Stimulated activated CD8-positive, alpha-beta memory T cell treated with anti-CD3 and anti-CD28 coated beads, Interleukin-7, amount 100 ng/mL, for 1 hour (primary cell): ENCODE measurements at places on chromosomes 7 and 10.

GRCh38 chr10:48844616-48845015, 95.0 kb downstream of the LRRC18 start:
- no peak for DNase-seq

DNA sequence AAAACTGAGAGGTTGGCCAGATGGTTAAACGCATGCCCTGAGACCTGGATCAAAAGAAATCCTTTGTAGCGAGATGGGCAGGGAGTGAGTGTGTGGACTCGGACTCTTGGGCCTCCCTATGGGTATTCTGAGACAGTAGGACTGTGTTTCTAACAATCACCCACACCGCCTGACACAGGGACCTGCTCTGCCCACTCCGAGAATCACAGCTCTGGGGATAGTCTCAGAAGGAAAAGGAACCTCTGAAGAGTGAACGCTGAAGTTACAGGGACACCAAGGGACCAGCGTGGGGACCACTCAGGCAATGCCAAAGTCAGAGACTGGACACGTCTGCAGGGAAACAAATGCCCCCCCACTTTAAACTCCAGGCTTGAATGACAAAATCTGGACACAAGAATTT, 242.1 kb upstream of the TCERG1L start:
- no peak for DNase-seq

GRCh38 chr7:85343484-85343883, 156.6 kb upstream of the SEMA3D start:
- DNase-seq = no peak

GRCh38 chr7:134165252-134165651, 38.1 kb downstream of the LRGUK start:
- DNase-seq = no peak

- DNase-seq = no peak
Measured at GRCh38 chr7:96143495-96144259, 178.2 kb downstream of the SLC25A13 start.

GRCh38 chr7:122709930-122710646, 7.4 kb upstream of the RNF148 start:
- DNase-seq = no peak

DNA sequence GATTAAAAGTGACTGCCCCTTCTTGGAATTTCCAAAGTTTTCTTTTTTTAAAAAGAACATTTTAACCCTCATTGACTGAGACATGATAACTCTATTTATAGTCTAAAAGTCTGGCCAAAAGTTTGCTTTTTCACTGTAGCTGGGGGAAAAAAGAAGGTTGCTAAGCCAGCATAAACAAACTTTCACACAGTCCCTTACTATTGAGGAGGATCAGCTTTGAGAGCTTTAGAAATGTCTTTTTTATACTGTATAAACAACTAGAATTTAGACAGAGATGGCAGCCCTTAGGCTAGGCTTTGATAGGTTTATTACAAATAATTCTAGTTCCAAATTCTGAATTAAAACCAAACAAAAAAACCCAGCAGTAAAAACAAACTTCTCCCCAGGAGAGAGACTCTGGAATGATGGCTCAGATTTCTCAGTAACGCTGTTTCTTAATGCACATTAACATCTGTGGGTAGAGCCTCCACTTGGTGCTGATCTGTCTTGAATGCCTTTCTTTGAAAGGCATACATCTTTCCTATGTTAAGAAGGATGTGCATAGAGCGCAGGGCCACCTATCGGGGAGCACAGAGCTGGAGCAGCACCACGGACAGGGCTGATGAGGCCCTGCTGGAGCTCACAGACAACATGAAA, 100.9 kb upstream of the PDLIM1 start:
- DNase-seq = no peak

GRCh38 chr7:54995166-54995565, 23.7 kb upstream of the EGFR start:
- DNase-seq = no peak

- no peak for DNase-seq
Measured at GRCh38 chr7:110801502-110801901, 289.4 kb upstream of the LRRN3 start.

- DNase-seq = no peak
Measured at GRCh38 chr7:52956379-52956915, 79.0 kb upstream of the POM121L12 start.

GRCh38 chr7:20201380-20201779, 15.8 kb downstream of the MACC1 start:
- no peak for DNase-seq

GRCh38 chr10:107546986-107547385, 382.5 kb upstream of the SORCS1 start:
- no peak for DNase-seq

DNA sequence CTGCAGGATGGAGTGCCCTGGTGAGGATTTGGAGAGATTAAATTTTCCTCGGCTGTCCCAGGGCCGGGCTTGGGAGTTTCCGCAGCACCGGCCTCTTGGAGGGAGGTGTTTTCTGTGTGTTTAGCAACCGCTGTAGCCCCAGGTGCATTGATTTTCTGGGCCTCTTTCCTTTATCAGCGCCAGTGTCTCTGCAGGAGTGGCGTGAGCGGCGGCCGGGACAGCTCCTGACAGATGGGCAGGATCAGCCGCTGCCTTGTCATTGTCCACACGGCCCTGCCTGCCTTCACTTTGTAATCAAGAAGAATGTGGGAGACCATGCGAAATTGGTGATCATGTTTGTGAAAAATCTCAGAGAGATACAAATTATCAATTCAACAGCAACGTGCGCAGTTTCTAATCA, 32.4 kb downstream of the NKX6-2 start:
- DNase-seq = no peak

- DNase-seq = no peak
Measured at GRCh38 chr10:23656735-23657134, 217.9 kb downstream of the OTUD1 start.

DNA sequence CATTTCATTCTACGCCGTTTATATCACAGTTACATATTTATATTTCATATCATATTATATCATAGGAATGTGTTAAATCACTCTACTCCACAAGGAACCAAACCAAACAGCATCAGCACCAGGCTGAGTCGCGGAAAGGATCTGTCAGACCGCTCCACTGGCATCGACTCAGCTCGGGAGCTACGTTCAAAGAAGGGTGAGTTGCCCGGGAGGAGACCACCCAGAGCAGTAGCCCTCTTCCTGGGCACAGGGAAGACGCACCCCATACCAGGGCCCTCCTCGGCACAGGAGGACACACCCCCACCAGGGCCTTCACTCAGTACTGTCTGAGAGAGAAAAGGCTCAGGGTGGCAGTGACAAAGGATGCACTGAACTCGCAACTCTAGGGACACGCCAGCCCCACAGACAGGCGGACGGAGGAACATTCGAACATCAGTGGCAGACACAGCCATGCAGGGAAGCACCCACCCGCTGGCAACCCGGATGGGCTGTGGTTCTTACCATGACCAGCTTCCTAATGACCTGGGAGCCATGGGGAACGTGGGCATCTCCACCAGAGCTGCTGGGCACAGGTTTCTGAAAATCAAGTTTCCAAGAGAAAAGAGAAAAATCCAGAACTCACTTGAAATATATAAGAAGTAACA, 28.7 kb downstream of the PITRM1 start:
- no peak for DNase-seq

- no peak for DNase-seq
Measured at GRCh38 chr10:123583639-123584418, 82.3 kb upstream of the GPR26 start.

- DNase-seq = no peak
Measured at GRCh38 chr10:121216721-121217181, 365.6 kb downstream of the WDR11 start.

- no peak for DNase-seq
Measured at GRCh38 chr10:119136084-119136483, 29.4 kb downstream of the SFXN4 start.

GRCh38 chr10:121527690-121528089, 70.6 kb downstream of the FGFR2 start:
- no peak for DNase-seq

DNA sequence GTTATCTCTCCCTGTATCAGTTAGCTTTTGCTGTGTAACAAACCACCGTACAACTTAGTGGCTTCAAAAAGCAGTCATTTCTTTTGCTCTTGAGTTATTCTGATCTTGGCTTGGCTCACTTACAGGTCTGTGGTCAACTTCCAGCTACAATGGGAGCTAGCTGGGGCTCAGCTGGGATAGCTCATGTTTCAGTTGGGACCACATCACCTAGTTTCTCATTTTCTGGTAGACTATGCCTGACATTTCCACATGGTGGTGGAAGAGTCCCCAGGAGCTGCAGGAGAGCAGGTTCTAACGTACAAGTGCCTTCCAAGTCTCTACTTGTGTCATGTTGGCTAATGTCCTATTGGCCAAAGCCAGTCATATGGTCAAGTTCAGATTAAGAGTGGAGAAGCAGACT, 25.8 kb upstream of the PIP4K2A start:
- DNase-seq = no peak

- no peak for DNase-seq
Measured at GRCh38 chr10:62234077-62234605, 34.5 kb downstream of the RTKN2 start.

DNA sequence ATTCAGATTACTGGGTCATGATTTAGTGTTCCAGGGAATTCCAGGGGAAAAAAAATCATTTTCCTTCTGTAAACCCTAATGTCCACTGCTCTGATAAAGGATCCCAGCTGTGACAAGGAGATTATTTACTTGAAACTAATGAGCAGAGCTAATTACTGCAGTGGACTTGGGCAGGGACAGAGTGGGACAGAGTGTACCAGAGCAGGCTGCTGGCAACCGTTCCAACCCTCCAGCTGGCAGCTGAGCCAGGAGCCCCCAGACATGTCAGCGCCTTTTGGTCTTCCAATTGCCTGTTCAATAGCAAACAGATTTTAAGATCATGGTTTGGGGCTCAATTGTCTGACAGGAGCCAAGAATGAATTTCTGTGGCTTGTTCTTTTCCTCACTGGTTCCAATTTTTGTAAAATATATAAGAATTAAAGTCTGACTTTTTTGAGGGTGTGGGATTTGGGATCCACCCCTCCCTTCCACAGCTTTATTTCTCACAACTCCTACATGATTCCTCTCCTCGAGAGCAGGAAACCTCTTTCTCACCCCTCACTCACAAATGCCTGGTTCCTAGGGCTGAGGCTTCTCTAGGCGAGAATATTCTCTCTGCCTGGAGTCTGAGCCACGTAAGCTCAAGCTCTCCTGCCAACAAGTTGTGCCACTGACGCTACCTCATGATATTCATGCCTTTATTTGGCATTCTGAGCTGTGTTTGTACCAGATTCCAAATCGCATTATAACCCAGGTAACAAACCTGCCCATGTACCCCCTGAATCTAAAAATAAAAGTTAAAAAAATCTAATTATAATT, 20.6 kb upstream of the FAM180A start:
- no peak for DNase-seq

- DNase-seq = no peak
Measured at GRCh38 chr7:104039363-104039762, 49.9 kb upstream of the RELN start.

DNA sequence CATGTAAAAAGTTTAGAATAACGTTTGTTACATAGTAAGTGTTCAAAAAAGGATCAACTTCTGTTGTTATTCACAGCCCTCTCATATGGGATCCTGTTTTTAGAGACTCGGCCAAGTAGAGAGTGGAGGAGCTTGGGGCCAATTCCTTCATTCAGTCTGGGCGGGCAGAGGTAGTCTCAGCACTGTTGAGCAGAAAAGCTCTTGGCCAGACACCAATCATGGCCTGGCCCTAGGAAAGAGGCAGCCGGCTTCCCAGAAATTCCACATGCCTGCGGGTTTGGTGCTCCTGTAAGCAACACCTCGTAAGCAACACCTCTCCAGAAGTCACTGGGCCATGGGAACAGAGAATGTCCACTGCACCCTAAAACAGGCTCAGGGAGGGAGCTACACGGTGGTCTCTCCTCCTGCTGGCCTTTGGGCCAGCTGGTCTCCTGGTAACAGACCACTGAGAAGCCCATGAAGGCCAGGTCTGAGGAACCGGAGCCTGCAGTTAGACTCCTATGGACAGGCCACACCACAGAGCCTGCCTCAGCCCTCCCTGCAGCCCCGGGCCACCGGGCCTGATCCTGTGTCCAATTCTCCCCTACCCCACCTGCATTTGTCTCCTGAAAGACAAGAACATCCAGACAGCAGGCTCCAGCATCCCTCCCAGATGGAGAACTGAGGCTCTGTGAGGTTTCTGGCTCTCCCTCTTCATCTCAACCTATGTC, 149.1 kb downstream of the GRID1 start:
- no peak for DNase-seq

DNA sequence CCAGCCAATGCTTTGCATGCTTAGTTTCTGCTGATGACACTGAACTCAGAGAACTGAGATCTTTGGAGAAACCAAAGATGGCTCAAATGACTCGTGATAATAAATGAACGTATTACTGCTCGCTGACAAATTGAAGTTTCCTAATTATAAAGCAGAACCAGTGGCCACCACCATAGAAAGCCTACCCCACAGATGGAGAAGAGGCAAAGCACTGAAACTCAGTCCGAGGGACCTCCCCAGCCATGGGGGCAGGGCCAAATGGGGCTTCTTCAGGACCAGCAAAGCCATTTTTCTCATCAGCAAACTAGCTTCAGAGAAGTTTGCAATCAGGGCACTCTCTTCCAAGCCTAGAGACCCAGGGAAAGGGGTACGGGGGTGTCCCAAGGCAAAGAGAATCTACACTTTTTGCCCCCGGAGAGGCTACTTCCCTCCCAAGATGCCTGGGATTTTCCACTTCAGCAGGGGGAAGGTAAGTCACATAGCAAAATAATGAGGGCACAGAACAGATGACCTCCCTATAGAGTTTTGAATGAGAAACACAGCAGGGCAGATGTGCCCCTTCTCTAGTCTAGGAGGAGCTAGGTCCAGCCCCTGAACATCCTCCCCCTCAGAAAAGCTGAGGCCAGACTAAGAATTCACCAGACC, 4.3 kb upstream of the IL6 start:
- no peak for DNase-seq

GRCh38 chr7:84202855-84203254, 8.3 kb upstream of the SEMA3A start:
- DNase-seq = no peak

DNA sequence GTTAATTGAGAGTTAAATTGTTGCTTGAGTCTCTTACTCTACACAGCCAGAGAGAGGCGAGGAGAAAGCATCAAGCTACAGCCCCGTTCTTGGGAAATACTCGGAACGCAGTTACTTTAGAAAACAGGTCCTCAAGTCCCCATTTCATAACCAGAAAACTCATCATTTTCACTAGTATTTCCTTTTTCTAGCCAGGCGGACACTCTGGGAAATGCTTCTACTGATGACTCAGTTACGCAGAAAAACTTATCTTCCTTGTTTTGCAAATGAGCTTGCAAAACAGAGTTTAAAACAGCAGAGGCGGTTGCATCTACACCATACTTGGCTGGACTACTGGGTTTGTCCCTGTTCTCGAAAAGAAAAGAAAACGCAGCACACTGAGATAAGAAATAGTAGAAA, 111.4 kb upstream of the FGFR2 start:
- no peak for DNase-seq
